IMR-90 (cell line): ENCODE measurements at places on chromosomes 3 and 15. TPM values are rescaled to one million over a fixed set of nuclear protein-coding genes. Genes with fewer than 3 reads are reported as not detected.

DNA sequence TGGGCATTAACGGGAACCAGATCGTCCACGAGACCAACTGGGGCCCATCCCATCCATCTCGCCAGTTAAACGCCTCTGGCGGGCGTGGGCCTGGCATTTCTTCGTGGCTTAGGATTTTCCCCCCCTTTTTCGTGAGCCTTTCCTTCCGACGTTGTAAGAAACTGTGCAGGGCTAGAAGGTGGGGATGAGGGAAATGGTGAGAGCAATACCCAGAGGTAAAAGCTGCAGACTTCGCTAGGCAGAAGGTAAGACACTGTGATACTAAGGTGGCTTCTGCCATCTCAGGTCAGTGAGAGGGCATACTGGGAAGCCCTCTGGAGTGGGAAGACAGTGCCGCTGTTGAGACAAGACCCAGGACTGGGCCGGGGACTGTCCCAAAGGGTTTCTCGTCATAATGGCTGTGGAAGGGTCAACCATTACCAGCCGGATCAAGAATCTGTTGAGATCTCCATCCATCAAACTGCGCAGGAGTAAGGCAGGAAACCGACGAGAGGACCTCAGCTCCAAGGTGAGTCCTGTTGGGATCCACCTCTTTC, 666 bp downstream of the MAPKBP1 start:
- no peak for DNase-seq

GRCh38 chr3:127016043-127016343, 33.1 kb downstream of the PLXNA1 start:
- DNase-seq: no peak

DNA sequence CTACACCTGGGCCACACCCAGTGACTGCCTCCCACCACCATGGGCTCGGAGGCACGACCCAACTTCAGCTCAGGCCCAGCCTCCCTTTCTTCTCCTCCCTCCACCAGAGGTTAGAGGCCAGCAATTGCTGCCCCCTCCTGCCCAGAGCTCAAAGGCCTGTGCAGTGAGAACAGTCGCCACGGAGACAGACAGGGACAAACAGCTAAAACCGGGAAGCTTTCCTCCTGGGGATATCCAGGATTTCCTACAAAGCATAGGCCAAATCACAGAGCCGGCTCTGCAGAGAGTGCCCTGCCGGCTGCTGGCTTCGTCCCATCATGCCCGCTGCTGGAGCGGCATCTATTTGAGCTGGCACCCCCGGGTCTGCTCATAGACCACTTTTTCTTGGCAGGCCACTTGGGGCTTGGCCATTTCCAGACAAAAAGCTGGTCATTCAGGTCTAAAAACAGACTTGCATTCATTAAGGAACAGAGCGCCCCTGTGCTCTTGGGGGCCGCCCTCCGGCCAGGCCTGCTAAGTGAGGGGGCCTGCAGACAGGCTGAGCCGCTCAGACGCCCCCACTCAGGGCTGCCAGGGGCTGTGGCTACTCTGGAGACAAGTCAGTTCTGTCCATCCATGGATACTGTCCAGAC, 17.5 kb downstream of the GRAMD2A start:
- no peak for DNase-seq

- no peak for DNase-seq
Measured at GRCh38 chr15:100777821-100778220, 101.8 kb upstream of the ALDH1A3 start.

- DNase-seq: no peak
Measured at GRCh38 chr15:54364961-54365360, 386.7 kb downstream of the UNC13C start.

Gene BFSP2
- not detected in 2 replicates for total RNA-seq

GRCh38 chr15:73244333-73244732, 124.4 kb downstream of the HCN4 start:
- DNase-seq: no peak

Gene CHRNA7
- total RNA-seq: not detected in 2 replicates

Gene CGNL1
- under 0.01 and 0.18 TPM in 2 replicates for total RNA-seq

DNA sequence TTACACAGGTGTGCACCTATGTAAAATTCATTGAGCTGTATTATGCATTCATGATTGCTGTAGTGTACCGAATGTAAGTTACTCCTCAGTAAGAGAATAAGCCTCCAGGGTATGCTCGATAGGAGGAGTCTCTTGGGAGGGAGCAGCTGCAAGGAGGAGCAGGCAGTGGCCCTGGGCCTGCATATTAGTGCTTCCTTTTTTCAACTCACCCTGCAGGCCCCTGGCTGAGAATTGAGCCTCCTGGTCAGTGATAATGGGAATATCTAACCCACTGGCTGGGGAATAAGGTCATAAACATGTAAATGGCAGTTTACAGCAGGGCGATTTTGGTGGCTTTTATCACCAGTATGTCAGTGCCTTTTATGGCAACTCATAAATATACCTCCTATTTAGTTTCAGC, 21.7 kb upstream of the SFMBT1 start:
- DNase-seq: no peak

- peak; percentile 27 for DNase-seq
Measured at GRCh38 chr3:133662278-133662651, 524 bp upstream of the TOPBP1 start.

Gene THPO
- not detected in 2 replicates for total RNA-seq

- DNase-seq: no peak
Measured at GRCh38 chr15:96046620-96047240, 283.8 kb upstream of the NR2F2 start.
